Naive thymus-derived CD8-positive, alpha-beta T cell (primary cell): ENCODE measurements at places on chromosomes 3 and 15. TPM values are rescaled to one million over a fixed set of nuclear protein-coding genes. Genes with fewer than 3 reads are reported as not detected.

- peaks cover 18% of the 10 kb centered on the region for H3K4me1 ChIP-seq
- no peak overlapping the region for H3K27ac ChIP-seq
- DNase-seq: no peak
- no peaks in the 10 kb centered on the region for H3K27me3 ChIP-seq
- H3K4me3 ChIP-seq: no peak overlapping the region
- peaks cover 45% of the 10 kb centered on the region for H3K36me3 ChIP-seq
Observed at GRCh38 chr15:66480267-66480666, 17.3 kb downstream of the SNAPC5 start.

SKIL gene
- polyA plus RNA-seq: 2.9 TPM

DNA sequence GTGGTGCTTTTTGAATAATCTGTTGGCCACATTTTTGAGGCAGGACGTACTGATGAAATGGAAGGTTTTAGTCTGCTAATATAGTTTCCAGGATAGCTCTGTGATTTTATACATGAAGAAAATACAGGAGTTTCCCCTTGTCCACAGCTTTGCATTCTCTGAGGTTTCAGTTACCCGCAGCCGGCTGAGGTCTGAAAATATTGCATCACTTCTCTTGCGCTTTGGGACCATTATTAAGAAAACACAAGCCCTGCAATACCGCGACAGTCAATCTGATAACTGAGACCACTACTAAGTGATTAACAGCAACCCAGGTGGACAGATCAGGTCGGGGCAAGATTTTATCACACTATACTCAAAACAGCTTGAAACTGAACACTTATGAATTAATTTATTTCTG lies 33.0 kb downstream of the BLM start:
- H3K27me3 ChIP-seq: no peaks in the 10 kb centered on the region
- H3K27ac ChIP-seq: no peak overlapping the region
- peaks cover 19% of the 10 kb centered on the region for H3K36me3 ChIP-seq
- H3K4me1 ChIP-seq: peaks cover 3% of the 10 kb centered on the region
- H3K4me3 ChIP-seq: no peak overlapping the region
- DNase-seq: no peak

DNA sequence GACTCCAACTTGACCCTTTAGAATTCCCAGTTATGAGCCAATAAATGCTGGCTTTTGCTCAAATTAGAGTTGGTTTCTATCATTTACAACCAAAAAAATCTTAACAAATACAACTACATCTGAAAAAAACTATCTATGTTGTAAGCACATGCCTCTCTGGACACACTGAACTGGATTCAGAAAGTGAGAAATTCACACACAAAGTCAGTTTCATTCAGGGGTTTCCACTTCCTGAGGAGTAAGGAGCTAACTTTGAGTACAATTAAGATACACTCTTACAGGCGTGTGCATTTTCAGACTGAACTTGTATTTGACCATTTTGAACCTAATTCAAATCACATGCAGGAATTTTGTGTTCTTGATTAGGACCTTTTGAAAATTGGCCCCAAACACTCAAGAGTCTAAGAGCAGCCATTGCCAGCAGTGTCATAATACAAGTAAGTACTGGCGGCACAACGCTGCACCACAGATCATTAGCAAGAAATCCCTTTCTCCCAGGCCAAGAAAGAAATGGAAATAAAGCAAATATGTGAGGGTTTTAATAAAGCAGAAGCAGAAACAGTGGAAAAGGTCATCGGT lies 31.2 kb downstream of the LINS1 start:
- no peak for DNase-seq
- H3K36me3 ChIP-seq: peaks cover 21% of the 10 kb centered on the region
- peak overlapping the region; percentile 95 for H3K27ac ChIP-seq
- H3K27me3 ChIP-seq: no peaks in the 10 kb centered on the region

GRCh38 chr3:88013592-88013991 lies 45.2 kb downstream of the CGGBP1 start:
- no peak overlapping the region for H3K27ac ChIP-seq
- H3K4me3 ChIP-seq: no peak overlapping the region
- H3K4me1 ChIP-seq: peaks cover 3% of the 10 kb centered on the region
- no peak for DNase-seq
- H3K27me3 ChIP-seq: peaks cover 3% of the 10 kb centered on the region

DNA sequence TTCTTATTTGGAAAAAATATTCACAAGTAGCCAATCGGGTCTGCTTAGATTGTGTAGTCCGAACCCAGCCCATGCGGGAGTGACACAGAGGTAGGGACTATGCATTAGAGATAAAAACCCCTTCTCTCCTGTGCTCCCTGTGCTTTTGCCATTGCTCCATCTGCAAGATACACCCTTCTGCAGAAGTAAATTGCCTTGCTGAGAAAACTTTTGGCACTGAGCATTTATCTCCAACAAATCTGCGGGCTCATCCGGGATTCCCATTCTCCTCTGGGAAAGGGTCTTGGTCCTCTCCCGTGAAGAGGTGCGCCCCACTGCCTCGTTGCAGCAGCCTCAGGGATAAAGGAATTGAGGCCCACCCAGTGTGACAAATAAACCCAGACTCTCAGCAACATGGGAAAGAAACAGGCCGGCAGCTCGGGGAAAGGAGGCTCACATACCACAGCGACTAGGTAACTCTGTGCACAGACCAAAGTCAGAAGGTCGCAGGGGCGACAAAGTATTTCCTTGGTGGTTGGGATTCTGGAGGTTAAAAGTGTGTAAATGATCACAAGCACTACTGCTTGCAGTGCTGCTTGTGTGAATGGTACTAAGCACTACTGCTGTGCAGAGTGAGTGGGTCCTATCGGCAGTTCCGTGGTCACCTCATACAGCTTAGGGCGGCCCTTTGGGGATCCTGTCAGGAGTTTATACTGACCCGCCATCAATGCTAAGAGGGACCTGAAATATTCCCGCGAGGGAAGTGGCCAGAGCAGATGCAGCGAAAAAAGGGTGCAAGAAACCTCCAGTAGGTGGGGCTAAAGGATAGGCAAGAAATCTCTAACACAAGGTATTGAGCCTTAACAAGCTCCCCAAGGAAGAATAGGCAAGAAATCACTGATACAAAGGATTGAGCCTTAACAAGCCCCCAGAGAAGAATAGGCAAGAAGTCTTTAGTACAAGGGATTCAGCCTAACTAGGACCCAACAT lies 54.3 kb downstream of the GSK3B start:
- no peaks in the 10 kb centered on the region for H3K27me3 ChIP-seq
- H3K4me3 ChIP-seq: no peak overlapping the region
- no peak overlapping the region for H3K27ac ChIP-seq
- H3K4me1 ChIP-seq: peaks cover 18% of the 10 kb centered on the region
- H3K36me3 ChIP-seq: peaks cover 56% of the 10 kb centered on the region

CCR4 gene
- 0.09 TPM for polyA plus RNA-seq

PIGZ gene
- polyA plus RNA-seq: not detected

DNA sequence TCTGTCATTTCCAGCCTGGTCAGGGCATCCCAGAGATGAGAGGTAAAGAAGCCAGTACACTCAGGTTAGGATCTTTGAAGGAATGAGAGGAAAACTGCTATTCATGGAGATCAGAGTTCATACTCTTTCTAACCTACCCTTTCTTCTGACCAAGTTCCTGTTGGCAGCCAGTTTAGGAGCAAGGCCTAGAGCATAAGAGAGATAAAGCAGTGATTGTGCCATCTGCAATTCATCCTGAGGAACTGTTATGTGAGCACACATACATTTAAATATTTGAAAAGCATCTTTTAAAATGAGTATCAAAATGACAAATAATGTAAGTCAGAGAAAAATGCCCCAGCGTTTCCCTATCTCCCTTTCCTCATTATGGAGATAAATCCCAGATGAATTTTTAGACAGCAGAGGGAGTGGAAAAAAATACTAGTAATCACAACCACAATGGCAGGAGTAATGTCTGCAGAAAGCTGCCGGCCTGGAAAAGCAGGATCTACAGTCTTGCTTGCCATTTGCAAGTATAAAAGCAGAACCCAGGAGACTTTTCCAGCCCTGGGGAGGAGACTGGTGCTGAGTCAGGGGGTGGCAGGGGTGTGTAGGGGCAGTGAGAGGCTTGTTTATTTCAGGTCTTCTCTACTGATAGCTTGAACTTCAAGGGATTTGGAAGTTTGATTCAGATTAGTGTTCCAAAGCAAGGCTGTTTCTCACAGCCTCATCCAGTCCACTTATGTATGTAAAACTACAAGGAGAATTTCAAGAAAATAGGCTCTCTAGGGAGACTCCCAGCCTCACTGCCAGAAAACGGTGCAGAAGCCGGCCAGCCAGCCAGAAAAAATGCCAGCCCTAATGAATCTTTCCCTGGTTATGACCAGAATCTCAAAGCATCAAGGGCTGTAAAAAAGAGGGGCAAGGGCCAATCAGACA lies 1052.4 kb downstream of the TUSC7 start:
- H3K4me3 ChIP-seq: no peak overlapping the region
- H3K36me3 ChIP-seq: no peaks in the 10 kb centered on the region
- H3K27me3 ChIP-seq: no peaks in the 10 kb centered on the region
- no peak for DNase-seq
- H3K27ac ChIP-seq: no peak overlapping the region
- H3K4me1 ChIP-seq: no peaks in the 10 kb centered on the region

DNA sequence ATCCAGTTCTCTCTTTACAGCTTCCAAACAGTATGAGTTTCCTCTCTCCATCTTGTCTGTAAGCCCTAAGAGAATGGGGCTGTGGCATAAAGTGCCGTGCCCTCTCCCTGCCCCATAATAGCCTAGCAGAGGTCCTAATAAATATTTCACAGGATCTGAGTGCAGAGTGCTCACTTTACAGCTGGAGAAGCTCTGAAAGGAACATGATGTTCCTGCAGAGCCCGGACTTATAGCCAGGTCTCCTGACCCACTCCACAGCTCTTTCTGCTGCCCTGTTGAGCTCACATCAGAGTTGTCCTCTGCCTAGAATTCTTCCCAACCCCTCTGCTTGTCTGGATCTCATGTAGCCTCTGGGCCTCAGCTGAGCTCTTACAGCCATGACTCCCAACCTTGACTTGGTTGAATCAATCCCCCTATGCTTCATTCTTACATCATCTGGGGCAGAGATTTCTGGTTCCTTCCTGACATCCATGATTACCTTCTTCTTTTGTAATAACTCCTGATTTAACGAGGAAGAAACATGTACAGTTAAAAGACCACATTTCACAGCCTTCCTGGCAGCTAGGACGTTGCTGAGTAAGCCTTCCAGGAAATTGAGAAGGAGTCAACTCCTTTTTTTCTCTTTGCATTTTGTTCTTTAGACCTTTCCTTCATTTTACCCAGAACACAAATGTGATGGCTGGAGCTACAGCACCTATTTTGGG lies 135.3 kb downstream of the RPLP1 start:
- no peaks in the 10 kb centered on the region for H3K27me3 ChIP-seq
- no peak for DNase-seq
- H3K36me3 ChIP-seq: no peaks in the 10 kb centered on the region
- H3K4me1 ChIP-seq: peaks cover 9% of the 10 kb centered on the region
- no peak overlapping the region for H3K4me3 ChIP-seq

DNA sequence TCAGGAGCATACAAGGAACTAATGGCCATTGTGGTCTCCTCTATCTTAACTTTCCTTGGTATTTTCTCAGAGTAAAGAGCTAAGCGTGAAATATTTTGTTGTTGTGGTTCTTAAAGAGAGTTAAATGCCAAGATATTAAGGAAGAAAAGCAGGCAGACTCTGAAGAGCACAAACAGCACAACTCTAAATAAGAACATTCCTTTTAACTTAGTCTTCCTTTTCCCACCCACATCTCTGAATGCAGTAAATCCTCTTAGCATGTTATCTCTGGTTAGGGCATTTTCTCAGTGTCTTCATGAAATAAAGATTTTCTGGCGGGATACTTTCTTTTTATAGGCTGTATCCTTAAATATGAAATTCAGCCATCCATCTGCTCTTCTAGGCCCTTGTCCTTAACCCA lies 1.5 kb downstream of the GPR87 start:
- H3K27me3 ChIP-seq: no peaks in the 10 kb centered on the region
- no peaks in the 10 kb centered on the region for H3K4me1 ChIP-seq
- no peak for DNase-seq
- H3K4me3 ChIP-seq: no peak overlapping the region

DNA sequence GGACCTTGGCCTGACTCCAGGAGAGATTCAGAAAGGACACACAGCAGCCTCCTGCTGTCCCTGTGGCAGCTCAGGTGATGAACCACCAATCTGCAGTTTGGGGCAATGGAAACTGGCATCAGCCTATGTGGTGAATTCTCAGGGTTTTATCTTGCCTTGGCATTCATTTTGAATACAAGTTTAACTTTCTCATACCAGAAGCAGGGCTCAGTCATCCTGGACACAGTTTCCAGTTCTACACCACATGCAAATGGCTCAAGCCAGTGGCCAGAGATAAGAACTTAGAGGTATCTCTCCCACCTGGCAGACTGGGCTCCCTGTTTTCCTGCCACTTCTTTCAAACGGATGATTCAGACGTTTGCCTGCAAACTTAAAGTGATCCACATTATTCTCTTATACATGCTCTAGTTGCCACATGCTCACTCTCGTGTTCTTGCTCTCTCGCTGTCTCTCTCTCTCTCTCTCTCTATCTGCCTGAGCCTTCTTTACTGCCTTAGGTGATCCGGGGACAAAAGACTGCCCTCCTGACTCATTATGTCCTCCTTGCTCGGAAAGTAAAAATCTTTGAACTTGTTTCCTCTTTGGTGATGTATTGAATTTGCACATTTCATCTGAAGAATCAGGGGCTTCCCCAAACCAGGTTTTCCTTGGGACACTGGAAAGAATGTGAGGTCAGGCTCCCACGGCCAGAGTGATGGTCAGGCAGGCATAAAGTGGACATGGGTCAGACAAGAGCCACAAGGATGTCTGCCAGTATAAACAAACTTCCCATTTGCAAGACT lies 99.6 kb upstream of the STT3B start:
- no peak overlapping the region for H3K4me3 ChIP-seq
- H3K4me1 ChIP-seq: no peaks in the 10 kb centered on the region
- no peak for DNase-seq
- peak overlapping the region; percentile 35 for H3K27ac ChIP-seq
- no peaks in the 10 kb centered on the region for H3K27me3 ChIP-seq

GRCh38 chr3:149464542-149465328 lies 9.8 kb upstream of the TM4SF4 start:
- DNase-seq: no peak
- no peak overlapping the region for H3K4me3 ChIP-seq
- H3K36me3 ChIP-seq: no peaks in the 10 kb centered on the region
- H3K27me3 ChIP-seq: no peaks in the 10 kb centered on the region
- no peaks in the 10 kb centered on the region for H3K4me1 ChIP-seq
- H3K27ac ChIP-seq: no peak overlapping the region

ISLR2 gene
- polyA plus RNA-seq: not detected

DNA sequence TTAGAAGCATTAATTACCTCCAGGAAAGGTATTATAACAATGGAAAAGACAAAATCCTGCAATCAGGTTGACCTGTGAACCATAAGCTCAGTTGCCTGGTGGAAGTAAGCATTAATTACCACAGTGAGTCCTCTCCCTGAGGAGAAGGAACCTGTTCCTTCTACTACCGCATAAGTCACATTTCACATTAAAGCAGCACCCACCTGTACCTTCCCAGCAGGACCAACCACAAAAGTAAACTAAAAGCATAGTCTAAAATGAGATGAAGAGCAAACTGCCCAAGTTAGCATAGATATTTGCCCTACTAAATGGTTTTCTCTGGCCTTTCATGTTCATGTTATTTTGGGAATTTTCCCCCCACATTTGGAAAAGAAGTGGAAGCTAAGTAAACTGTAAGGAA lies 78.2 kb downstream of the EFL1 start:
- no peak overlapping the region for H3K27ac ChIP-seq
- no peaks in the 10 kb centered on the region for H3K27me3 ChIP-seq
- no peak overlapping the region for H3K4me3 ChIP-seq
- no peak for DNase-seq
